ENCODE measurements at places on chromosomes 6 and 20.
A peak's percentile ranks its signal among the peaks of the same experiment; 100 is the strongest.

DNA sequence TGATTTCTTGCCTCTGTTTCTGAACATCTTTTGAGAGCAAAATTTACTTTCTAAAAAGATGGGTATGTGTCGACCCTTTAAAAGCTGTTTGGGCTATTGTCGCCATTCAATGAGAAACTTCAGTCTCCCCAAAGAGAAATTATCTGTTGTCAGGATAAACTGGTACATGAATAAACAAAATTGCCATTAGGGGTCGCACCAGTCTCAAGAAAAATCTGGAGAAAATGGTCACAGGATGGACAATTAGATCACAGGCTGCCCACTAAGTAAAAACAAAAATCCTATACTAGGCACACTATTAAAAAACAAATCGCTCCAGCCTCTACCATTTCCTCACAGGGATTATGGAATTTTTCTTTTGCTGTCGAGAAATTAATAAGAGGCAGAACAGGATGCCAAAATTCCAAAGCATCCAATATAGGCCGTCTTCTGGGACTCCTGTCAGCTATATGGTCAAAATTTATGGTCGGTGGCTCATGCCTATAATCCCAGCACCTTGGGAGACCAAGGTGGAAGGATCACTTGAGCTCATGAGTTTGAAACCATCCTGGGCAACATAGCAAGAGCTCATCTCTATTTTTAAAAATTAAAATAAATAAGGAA lies 5.5 kb upstream of the HLA-E start:
- DNase-seq: peak; percentile 52

DNA sequence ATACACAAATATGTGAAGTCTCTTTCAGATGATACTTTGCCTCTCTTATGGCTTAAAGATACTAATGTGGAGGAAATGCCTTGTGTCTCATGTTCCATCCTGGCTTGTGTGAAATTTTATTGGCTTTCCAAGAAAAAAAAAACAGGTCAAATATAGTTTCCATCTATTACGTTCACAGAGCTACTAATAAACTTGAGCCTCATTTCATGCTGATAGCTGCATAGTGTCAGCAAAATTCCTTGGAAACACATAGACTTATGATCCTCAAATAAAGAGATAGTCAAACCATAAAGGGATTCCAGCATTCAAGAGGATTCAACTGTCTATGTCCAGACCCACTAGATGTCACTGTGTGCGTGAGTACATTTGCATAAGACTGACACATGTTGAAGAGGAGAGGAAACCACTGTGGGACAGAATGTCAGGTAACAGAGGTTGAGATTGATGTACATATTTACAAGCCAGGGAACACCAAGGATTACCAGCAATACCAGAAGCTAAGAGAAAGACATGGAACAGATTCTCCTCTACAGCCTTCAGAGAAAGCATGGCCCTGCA lies 266.6 kb downstream of the COL12A1 start:
- DNase-seq: no peak

DNA sequence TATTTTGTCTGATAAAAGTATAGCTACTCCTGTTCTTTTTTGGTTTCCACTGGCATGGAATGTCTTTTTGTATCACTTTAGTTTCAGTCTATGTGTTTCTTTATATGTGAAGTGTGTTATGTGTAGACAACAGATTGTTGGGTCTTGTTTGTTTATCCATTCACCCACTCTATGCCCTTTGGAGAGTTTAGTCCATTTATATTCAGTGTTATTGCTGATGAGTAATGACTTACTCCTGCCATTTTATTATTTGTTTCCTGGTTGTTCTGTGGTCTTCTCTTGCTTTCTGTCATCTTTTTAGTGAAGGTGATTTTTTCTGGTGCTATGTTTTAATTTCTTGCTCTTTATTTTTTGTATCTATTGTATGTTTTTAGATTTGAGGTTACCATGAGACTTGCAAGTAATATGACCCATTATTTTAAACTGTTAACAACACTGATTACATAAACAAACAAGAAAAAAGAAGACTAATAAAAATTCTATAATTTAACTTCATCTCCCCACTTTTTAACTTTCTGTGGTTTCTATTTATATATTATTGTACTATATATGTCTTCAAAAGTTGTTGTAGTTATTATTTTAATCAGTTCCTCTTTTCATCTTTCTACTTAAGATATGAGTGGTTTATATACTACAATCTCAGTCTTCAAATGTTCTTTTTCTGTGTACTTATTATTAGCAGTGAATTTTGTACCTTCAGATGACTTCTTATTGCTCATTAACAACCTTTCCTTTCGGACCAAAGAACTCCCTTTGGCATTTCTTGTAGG lies 323.4 kb downstream of the BTBD9 start:
- no peak for DNase-seq

GRCh38 chr6:68317366-68317765 lies 317.7 kb upstream of the ADGRB3 start:
- no peak for DNase-seq

GRCh38 chr6:39518221-39518620 lies 195.7 kb upstream of the KCNK16 start:
- DNase-seq: no peak

DNA sequence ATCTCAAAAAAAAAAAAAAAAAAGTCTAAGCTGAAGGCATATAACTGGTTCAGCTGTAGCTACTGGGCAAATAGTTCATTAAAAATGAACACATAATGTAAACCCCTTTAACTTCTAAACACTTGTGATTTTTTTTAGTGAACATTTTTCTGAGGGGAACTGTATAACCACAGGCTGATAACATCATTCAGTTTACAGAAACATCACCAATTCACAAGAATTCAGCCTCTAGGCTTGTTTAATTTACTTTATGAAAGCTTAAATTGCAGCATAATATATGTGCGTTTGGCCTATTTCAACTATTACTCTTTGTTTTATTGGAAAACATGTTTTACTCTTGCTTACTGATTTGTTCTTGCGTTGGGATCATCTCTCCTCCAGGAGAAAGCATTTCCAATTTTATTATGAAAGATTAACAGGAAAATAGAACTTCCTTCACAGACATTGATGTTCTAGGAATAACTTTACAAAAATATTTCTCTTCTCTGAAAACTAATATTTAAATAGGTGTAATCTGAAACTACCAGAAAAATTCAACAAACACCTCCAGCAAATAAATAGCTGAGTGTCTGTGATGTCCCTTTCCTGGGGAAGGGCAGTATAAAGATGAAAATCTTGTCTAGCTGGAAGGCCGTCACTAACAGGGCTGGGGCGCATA lies 284.5 kb downstream of the UST start:
- no peak for DNase-seq

DNA sequence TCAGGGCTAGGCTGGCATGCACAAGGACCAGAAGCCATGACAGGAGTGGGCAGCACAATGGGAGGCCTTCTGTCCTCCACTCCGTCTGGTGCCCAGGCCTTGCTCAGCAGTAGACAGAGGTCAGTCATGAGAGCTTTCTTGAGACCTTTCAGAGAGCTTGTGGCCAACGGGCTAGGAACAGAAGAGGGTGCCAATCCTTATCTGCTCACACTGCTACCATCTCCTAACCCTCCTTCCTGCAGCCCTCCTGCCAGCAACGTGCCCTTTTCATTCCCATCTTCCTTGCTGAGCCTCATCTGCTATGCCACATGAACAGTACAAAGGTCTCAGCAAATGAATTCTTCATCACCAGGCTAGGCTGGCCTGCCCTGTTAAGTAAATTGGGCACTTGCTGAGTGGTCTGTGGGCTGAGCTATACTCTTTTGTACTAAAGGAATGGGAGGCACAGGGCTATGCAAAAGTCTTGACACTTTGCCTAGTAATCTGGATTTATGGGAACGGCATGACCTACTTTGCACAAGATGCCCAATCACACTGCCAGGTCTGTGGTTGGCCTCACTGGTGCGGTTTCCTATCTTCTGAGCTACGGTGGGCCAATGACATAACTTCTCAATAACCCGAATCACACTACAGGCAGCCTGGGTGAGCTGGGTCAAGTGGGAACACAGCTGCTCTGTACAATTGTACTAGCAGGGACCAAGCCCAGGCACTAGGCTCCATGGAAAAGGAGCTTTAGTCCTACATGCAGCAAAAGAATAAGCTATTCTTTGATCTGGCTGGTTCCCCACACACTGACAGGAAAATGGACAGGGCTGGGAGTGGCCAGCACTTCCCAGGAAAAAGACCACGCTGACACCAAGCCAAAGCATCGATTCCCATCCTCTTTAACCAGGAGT lies 47.8 kb downstream of the ELOVL5 start:
- no peak for DNase-seq

DNA sequence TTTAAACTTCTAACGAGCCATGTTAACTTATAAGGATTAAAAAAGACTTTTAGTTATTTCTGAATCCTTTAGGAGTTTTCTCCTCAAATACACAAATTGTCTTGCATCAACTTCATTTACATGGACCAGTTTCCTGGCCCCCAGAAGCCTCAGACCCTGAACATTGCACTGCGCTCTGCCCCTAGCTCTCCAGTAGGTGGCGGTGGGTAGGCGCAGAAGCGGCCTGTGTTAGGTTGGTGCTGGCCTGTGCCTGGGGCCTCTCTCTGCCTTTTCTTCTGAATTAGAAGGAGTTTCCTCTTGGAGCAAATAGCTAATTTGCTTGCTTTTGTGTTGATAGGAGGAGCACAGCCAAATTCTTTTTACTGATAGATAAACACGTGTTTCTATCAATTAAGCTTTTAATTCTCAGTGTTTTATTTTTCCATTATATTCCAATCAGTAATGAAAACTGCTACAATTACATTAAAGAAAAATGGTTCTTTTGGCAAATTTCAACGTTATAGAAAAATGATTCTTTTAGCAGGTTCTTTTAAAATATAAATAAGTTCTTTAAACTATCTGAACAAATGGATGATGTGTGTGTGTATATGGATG lies 44.4 kb downstream of the DTD1 start:
- DNase-seq: peak; percentile 23

- no peak for DNase-seq
Measured at GRCh38 chr20:10559266-10559665, 114.5 kb downstream of the JAG1 start.

GRCh38 chr6:41670703-41671360 lies 32.6 kb downstream of the MDFI start:
- DNase-seq: no peak

Data from naive thymus-derived CD4-positive, alpha-beta T cell (primary cell).